ENCODE measurements at places on chromosomes 6 and 20.
A peak's percentile ranks its signal among the peaks of the same experiment; 100 is the strongest.

- DNase-seq = peak; percentile 38
Measured at GRCh38 chr6:52815167-52816092, 11.8 kb upstream of the GSTA1 start.

DNA sequence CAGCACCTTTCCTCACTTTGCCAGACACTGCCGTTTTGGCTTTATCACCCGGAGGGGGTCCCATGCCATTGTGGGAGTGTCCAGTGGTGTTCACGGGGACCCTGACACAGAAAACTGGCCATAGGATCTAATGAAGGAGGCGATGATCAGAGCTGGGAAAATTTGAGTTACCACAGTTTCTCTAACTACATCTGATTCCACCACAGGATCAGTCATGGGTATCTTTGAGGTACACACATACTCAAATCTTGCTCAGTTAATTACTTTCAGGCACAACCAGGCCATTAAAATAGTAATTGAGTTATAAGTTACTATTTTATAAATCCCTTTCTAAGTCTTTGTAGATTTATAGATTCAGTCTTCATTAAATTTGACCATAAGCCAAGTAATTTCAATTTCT, 215.1 kb downstream of the PRL start:
- no peak for DNase-seq

DNA sequence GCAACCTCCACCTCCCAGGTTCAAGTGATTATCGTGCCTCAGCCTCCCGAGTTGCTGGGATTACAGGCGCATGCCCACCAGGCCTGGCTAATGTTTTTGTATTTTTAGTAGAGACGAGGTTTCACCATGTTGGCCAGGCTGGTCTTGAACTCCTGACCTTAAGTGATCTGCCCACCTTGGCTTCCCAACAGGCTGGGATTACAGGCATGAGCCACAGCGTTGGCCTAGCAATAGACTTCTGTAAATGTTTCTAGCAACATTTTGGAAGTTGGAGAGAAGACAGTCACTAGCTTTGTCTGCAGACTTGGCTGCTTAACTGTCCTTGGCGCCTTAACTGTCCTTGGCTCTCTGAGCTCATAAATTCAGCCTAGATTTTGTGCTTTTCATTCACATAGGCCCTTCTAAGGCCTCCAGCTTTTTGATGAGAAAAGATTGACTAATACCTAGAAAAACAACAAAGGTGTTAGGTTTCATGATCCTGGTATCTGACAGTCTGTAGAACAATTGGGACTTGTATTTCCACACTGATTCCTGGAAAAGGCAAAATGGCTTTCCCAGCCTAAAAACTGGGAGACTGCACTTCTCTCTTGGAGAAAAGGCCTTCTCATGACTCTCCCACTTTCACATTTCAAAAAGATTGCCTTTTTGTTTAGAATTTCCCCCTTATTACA, 49.7 kb downstream of the OR2B2 start:
- DNase-seq = no peak

GRCh38 chr20:16279320-16279719, 293.9 kb downstream of the KIF16B start:
- DNase-seq = no peak

DNA sequence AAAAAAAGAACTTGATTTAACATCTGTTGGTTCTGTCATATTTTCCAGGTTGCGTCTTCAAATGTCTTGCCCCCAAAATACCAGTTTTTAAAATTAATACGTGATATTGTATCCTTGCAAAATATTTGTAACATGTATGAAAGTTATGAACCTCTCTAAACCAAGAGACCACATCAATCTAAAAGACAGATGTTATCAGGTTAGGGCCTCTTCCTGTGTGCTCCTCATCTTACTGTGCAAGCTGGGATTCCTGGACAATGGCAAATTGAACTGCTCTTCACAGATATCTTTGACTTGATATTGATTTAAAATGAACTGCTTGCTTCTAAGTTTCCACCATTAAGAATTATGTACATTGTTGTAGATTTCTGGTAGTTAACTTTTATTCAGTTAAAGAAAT, 9.6 kb downstream of the TMEM239 start:
- peak; percentile 13 for DNase-seq

- no peak for DNase-seq
Measured at GRCh38 chr6:13256266-13257001, 71.9 kb downstream of the TBC1D7 start.

GRCh38 chr6:56949925-56950495, 4.9 kb upstream of the BEND6 start:
- DNase-seq = no peak

- DNase-seq = no peak
Measured at GRCh38 chr20:4059606-4060005, 44.2 kb upstream of the RNF24 start.

DNA sequence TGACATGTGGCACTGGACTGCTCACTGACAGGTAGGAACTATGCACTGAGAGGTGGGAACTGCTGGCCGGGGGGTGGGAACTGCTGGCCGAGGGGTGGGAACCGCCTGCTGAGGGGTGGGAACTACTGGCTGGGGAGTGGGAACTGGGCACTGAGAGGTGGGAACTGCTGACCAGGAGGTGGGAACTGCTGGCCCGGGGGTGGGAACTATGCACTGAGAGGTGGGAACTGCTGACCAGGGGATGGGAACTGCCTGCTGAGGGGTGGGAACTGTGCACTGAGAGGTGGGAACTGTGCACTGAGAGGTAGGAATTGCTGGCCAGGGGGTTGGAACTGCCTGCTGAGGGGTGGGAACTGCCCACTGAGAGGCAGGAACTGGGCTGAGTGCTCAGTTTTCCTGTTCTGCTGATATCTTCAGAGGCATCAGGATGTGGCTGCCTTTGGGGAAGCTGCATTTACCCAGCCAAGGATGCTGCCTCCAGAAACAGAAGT, 90.2 kb downstream of the THBS2 start:
- no peak for DNase-seq

GRCh38 chr6:14917109-14917910, 328.6 kb upstream of the JARID2 start:
- DNase-seq = no peak

- no peak for DNase-seq
Measured at GRCh38 chr20:59071216-59071615, 28.6 kb upstream of the PRELID3B start.

- DNase-seq = no peak
Measured at GRCh38 chr6:116189472-116189871, 63.5 kb upstream of the COL10A1 start.

DNA sequence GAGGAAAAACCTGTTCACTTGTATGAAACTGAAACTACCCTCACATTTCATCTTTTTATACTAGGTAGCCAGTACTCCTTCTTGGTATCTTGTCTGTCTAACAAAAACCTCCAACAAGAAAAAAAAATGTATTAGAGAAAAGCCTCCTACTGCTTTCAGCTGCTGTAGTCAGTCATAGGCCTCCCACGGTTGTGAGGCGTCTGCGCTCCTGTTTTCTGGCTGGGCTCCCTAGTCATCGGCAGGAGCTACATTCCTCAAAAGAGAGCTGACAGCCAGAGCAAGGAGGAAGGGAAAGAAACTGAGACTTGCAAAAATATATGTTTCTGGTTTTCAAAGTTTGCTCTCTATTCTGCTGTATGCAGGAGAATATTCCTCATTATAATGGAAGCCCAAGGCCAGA, 517.0 kb downstream of the LMBRD1 start:
- DNase-seq = no peak

DNA sequence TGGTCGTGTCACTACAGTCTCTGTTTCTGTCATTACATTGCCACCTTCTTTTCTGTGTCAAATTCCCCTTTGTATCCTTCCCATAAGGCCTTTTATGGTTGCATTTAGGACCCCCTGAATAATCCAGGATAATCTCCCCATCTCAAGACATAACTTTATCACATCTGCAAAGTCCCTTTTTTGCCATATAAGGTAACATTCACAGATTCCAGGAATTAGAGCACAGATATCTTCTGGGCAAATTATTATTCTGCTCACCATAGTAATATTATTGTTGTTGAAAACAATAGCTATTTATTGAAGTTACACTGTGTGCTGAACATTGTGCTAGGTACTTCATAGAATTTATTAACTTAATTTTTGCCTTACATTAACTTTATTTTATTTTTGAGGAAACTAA, 159.1 kb downstream of the TFAP2B start:
- DNase-seq = no peak

DNA sequence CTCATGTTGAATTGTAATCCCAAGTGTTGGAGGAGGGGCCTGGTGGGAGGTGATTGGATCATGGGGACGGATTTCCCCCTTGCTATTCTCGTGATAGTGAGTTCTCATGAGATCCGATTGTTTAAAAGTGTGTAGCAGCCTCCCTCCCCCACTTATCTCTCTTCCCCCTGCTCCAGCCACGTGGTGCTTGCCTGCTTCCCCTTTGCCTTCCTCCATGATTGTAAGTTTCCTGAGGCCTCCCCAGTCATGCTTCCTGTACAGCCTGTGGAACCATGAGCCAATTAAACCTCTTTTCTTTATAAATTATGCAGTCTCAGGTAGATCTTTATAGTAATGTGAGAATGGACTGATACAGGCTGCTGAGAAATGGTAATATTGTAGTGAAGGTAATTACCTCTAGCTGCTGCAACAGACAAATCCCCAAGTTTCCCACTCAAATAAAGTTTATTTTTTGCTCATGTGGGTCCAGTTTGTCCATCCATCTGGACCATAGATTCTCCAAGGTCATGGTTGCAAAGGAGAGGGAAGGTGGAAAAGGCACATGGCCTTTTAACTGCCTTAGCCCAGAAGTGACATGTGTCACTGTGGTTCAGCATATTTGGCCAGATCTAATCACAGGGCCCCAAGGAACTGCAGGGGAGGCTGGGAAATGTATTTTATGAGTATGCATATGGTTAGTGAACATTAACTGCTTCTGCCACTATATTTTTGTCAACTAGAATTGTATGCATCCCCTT, 89.2 kb downstream of the TRMT11 start:
- DNase-seq = no peak

DNA sequence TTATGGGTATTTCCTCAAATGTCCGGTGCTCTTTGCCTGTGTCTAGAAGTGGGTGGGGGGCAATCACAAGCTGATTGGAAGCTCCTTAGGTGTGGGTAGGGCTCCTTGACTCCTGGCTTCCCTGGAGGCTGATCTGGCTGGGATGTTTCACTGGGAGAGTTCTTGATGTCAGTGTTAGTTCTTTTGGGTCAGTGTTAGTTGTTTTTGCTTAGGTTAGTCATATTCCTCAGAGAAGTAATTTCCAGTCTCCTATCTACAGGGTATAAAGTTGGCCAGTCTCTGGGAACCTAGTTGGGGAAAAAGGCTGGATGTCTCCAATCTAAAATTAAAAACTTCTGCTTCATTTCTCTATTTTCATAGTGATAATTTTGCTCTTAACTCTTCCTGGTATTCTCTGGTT, 23.6 kb downstream of the CDC5L start:
- DNase-seq = no peak

Measured in CD4-positive, alpha-beta T cell treated with Interleukin-21 for 1 hour (primary cell).